ENCODE measurements at places on chromosomes 3 and 15.

DNA sequence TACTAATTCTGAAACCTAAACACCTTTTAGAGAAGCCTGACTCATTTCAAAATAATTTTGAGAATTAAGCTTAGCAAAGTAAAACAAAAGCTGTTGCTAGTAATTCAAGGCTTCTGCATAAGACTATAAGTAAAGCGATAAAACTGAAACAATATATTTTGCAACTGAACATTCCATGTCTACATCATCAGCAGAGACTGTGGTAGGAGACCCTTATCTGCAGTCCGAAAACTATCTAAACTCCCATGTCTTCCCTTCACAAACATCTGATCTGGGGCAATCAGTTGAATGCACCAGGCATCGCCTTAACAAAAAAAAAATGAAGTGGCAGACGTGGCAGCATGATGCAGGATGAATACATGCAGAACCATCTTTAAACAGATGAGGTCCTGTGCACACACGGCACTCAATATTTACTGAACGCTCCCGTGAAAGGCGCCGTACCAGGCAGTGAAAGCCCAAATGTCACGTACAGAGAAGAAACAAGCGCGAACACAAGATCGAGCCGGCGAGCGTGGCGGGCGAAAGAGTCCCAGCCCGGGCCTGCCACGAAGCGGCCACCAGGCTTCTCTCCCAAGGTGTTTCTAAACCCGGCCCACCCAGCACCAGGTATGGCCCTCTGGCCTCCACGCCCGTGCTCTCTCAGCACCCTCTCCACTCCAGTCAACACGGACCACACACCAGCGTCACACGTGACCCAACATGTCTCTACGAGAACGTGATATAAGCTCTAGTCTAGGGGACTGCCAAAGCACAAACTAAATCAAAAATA lies 63.0 kb downstream of the CHSY1 start:
- DNase-seq: no peak

DNA sequence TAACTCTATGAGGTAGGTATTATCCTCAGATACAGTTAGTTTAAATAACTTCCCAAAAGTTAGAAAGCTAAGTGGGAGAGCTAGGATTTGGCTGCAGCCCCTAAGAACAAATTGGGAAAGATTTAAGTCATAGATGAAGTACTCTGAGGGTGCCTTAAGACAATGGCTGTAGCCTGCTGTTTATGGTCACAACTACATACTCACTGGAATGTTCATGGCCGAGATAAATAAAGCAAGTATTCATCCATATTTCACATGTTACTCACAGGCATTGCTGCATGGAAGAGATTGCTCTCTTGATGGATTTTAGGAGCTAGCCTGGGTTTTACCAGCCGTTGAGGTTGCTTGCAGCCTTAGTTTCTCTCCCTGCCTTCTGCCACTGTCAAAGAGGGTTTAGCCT lies 145.0 kb downstream of the CMSS1 start:
- DNase-seq: no peak

DNA sequence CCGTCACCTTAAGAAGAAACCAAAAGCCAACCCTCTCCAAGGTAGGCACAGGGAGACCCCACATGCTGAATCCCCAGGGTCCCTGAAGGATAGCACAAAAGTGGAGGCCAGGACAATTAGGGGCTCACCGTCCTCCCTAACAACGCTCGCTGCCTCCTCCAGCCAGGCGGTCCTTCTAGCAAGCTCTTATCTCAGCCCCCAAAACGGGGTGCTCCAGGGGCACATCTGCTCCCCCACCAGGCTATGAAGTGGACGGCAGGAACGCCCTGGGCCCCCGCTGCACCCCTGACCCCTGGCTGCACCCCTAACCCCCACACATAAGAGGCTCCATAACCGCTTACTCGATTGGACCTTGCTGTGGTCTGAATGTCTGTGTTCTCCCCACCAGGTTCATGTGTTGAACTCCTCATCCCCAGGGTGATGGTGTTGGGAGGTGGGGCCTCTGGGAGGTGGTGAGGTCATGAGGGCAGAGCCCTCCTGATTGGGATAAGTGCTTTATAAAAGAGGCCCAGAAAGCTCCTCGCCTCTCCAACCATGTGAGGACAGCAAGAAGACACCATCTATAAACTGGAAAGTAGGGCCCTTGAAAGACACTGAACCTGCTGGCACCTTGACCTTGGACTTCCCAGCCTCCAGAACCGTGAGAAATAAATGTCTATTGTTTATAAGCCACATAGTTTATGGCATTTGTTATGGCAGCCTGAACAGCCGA lies 153.3 kb downstream of the NUP210 start:
- no peak for DNase-seq

- no peak for DNase-seq
Observed at GRCh38 chr3:54862526-54862925, 65.3 kb downstream of the LRTM1 start.

GRCh38 chr3:14471016-14471415 lies 68.6 kb downstream of the SLC6A6 start:
- DNase-seq: no peak

DNA sequence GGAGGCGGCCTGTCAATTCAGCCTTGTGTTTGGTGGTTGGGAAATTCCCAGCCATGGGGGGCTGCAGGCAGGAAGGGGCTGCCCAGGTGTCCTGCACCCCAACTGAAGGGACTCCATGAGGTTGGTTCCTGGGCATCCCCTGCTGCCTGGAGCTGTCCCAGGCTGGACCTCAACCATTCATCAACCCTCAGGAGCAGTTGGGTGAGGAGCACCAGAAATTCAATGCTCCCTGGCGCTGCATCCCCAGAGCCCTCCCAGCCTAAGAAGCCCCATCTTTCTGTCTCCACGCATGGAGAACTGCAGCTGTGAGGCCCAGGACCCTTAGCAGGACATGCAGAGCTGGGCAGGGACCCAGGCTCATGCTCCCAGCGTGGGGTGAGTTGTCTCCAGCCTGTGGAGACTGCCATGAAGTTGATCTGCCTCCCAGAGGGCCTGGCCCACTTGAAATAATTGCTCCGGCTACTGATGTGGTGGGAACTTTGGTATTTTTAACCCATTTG lies 8.0 kb upstream of the SEMA3B start:
- no peak for DNase-seq

DNA sequence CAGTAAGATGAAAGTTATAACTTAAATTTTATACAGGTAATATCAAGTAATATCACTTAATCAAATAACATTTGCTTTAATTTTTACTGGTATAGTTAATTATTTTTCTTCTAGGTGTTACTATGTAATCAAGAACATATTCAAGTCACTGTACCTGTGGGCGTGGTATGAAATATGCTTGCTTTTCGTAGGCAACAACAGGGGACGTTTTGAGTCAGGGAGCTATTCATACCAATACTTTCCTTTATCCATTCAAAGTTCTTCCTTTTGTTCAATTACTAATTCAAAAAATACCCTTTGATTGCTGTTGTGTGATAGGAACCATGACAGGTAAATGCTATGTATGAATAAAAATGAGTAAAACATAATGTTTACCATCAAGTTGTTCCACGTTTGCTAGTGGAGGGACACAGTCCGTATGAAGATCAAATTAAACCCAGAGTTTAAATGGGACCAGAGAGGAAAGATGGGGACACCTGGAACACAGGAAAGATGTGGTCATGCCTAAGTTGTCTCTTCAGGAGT lies 654.0 kb upstream of the KCNMB2 start:
- DNase-seq: no peak

GRCh38 chr3:52299879-52300611 lies 12.4 kb downstream of the GLYCTK start:
- no peak for DNase-seq

GRCh38 chr3:70919091-70919490 lies 606.7 kb upstream of the MDFIC2 start:
- DNase-seq: no peak

DNA sequence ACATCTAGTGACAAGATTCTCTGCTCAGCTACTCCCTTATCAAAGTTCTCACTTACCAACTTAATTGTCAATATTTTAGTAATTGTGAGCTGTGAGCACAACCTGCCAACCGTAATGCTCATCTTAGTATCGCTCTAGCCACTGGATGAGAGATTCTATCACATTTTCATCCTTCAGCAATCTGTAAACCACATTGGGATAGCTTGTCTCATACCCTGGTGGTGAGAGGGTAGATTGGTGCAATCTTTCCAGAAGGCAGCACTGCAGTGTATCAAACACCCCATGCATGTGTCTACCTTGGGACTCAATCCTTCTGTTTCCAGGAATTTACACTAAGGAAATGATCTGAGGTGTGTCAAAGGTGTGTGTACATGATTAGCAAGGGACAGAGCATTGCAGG lies 18.9 kb upstream of the ATP8B4 start:
- DNase-seq: no peak

DNA sequence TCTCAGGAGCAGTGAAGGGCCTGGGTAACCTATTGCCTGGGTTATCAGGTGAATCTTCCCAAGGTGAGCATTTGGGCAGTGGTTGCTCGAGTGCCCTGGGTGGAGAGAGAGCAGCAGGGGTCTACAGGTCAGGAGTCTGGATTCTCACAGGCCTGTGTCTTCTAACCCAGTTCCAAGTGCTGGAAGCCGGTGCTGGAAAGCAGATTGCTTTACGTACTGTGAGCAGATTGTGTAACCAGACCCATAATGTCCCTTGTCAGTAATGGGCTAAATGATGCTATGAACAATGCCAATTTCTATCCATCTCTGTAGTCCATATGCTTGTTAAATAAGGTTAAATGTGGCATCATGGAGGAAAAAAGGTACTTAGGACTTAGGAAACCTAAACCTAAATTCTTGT lies 106.5 kb downstream of the TPRG1 start:
- DNase-seq: no peak

- no peak for DNase-seq
Observed at GRCh38 chr3:59320080-59320479, 270.3 kb upstream of the CFAP20DC start.

DNA sequence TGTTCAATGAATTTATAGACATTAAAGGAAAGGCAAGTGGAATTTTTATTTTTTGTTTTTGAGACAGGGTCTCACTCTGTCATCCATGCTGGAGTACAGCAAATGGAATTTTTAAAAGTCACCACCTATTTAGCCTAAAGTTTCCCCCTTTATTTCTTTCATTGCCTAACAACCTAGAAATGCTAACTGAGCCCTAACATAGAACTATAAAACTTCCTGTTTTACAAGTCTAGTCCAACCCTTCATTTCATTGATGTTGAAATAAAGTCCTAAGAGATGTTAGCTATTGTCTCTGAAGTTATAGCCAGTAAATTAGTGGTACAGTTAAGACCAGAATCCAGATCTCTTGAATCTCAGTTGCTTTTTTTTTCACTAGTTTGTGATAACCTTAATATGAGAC lies 39.0 kb downstream of the MAPK6 start:
- no peak for DNase-seq

- peak; percentile 98 for DNase-seq
Observed at GRCh38 chr15:41827880-41828806, at the start of gene JMJD7. Gene JMJD7 (plus strand): TSS chr15:41828092. CDS start chr15:41828125, 33 bp downstream.

DNA sequence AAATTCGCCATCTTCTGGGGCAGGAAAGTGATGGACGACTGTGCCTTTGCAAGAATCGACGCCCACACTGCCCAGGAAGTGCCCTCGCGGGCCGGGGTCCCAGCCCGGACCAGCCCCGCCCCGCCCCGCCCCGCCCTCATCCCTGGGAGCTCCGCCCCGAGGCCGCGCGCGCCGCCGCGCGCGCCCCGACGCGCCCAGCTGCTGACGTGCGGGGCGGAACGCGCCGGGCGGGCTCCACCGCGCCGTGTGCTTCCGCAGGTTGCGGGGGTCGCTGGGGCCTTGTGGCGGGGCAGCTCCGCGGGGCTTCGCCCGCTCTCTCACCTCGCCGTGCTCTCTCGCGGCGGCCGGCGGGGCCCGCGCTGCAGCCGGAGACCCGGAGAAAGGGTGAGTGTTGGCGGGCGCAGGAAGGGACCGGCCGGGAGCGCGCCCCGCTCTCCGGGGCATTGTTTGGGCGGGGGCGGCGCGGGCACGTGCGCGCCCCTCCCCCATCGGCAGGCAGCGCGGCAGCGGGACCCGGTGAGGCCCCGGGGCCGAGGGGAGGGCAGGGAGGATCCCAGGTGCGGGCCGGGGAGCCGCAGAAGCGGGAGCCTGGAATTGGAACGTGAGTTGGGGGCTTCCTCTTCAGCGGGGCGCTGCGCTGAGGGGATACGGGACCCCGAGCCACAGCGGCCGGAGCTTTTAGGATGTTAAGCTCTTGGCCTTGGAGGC lies at the start of gene YEATS2:
TSS of gene YEATS2 (plus strand) at position 188 of the 708 bp plus-strand sequence. CDS start 17,366 bp downstream, outside the sequence.
- DNase-seq: peak; percentile 49

DNA sequence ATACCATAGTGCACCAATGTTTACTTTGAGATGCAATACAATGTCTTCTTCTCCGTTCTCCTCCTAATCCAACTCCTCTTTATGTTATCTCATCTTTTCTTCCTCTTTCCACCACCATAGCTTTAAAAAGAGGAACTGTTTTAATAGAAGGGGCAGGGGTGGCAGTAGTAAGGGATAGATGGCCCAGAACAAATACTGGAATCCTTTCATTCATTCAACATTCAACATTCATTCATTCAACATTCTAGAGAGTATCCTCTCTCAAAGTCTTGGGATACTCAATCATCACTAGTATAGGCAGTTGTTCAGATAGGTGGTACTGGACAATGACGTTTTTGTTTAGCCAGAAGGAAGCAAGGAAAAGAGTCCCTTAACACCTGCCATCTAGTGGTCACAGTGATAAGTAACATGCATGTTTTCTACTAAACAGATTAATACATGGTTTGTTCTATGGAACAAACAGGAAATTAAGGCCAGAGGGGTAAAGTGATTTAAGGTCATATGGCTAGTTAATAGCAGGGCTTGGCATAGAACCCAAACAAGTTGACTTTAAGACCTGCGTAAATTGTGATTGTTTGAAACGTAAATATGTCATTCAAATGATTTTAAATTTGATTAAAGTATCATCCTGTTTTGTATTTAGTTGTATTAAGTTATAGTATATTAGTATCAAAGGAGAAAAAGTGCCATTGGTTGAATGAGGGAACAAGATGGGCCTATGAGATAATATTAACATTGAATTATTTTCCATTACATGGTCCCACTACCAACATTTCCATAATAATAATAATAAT lies 26.9 kb upstream of the EHHADH start:
- no peak for DNase-seq

DNA sequence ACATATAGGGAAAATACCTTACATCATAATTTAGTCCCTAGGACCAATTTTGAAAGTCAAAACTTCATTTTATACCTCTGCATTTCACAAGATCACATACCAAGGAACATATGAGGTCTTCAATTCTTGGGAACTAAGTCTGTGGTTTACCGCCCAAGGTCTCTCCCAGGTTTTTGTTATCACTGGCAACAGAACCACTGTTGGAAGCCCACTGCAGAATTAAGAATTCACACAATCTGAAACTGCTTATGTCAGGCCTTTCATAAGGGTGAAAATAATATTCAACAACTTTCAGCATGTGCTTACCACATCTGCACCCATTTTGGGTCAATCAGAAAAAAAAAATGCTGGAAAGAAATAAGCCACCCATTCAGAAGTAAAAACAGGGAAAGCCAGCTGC lies 107.2 kb upstream of the MME start:
- DNase-seq: no peak

GRCh38 chr15:58779554-58779953 lies 8.5 kb downstream of the MINDY2 start:
- DNase-seq: no peak

DNA sequence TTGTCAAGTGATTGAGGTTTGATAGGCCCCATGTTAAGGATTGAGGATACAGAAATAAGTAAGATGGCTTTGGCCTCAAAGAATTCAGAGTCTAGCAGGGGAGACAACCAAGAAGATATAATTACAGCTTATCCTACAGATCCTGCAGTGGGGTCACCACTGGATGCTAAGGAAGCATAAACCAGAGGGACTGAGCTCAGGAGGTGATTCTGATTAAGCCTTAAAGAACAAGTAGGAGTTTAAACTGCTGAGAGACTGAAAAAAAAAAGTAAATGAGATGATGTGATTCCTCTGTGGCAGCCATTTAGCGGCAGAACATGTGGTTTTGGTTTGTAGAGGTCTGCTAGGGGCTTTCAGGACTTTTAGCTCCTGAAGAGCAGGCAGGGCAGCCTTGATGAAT lies 72.1 kb upstream of the ROPN1 start:
- no peak for DNase-seq
